ENCODE measurements at places on chromosomes 3 and 15. TPM values are rescaled to one million over a fixed set of nuclear protein-coding genes. Genes with fewer than 3 reads are reported as not detected.

The BCL2A1 gene
- not detected for total RNA-seq

The SPTBN5 gene
- 0.22 TPM for total RNA-seq

The APPL1 gene
- total RNA-seq: 28.6 TPM

The STX19 gene
- not detected for total RNA-seq

The RBSN gene
- 23.3 TPM for total RNA-seq

The GCSAM gene
- total RNA-seq: not detected

The LRRC28 gene
- 14.0 TPM for total RNA-seq

The PLA2G4D gene
- not detected for total RNA-seq

The GOLGA6B gene
- not detected for total RNA-seq

The CNBP gene
- total RNA-seq: 543 TPM

The DLL4 gene
- not detected for total RNA-seq
